NAMALWA (cell line): ENCODE measurements at places on chromosomes 12 and 14.

GRCh38 chr14:35113308-35113950 lies 8.4 kb downstream of the PPP2R3C start:
- no peak for DNase-seq

- no peak for DNase-seq
Measured at GRCh38 chr14:101116486-101117130, 213.1 kb upstream of the RTL1 start.

DNA sequence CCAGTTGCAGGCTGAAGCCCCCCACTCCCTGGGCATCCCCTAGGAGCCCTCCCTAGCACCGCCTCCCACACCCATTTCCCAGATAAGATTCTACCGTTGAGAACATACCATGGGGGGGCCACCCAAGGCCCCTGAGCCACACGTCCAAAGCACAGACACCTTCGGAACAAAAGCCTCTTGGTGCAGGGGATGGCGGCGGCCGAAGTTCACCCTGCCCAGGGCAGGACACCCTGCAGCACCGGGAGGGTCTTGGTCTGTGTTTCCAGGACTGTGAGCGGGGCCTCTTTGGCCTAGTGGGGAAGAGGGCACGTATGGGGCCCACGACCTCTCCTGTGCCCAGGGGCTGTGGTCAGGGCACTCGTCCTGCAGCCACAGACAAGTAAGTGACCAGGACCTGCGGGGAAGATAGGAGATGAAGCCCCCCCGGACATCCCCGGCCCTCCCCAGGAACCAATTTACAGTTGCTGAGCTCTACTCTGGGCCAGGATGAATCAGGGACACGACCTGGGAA lies 154.3 kb upstream of the C14orf180 start:
- no peak for DNase-seq

DNA sequence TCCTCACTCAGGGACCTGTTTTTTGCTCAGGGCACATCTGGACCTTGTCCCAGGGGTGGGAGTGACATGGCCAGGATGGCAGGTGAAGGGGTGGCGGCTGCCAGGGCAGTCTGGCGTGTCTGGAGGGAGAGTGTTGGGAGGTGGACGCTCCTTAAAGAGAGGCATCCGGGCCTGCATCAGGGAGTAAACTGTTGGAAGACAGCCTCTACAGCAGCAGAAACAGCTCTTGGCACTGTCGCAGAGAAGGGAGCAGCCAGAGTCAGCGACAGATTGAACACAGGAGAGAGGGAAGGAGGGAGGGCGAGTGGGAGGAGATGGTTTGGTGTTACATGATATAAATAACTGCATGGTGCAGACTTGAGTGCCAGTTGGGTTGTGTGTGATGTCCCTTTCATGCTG lies 52.8 kb downstream of the IGF1 start:
- DNase-seq = no peak

DNA sequence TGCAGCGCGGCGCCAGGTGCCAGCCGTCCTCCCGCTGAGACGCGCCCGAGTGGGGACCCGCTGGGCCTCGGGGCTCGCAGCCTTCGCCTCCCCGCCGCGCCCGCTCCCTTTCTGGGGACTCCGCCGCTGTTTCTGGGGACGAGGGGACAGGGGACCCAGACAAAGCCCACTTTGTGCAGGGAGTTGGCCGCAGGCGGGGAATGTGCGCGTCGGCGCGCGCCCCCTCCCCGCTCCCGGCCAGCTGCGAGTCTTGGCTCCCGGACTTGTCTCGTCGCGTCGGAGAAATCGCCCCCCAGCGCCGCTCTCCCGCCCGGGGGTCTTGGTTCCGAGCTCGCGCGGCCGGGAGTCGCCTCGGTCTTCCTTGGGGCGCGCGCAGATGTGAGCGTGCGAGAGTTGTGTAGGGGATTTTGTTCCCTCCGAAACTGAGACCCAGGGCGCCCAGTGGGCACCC lies 717 bp downstream of the VASH1 start:
- DNase-seq = no peak
